Activated CD8-positive, alpha-beta memory T cell treated with anti-CD3 and anti-CD28 coated beads for 1 hour (primary cell): ENCODE measurements at places on chromosomes 1 and 21.

- DNase-seq: no peak
Observed at GRCh38 chr21:37128076-37128475, 55.0 kb downstream of the TTC3 start.

- DNase-seq: no peak
Observed at GRCh38 chr1:62269851-62270495, 49.3 kb downstream of the KANK4 start.

DNA sequence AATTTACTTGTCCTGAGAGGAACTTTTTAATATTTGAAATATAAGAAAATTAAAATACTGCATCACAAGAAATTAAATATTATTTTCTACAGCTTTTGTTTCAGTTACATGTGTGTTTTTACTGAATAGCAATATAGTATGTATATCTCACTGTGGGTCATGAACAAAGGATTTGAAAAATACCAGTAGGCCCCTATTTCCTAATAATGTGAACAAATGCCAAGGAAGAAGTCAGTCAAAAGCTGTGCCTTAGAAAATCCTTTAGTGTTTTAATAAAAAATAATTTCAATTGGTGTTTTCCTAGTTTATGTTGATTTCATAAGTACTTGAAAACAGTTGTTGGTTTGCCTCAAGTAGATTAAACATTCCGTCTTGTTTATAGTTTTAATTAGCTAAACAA, 46.7 kb downstream of the SMYD3 start:
- no peak for DNase-seq

GRCh38 chr1:61568460-61569302, 156.3 kb downstream of the TM2D1 start:
- no peak for DNase-seq

DNA sequence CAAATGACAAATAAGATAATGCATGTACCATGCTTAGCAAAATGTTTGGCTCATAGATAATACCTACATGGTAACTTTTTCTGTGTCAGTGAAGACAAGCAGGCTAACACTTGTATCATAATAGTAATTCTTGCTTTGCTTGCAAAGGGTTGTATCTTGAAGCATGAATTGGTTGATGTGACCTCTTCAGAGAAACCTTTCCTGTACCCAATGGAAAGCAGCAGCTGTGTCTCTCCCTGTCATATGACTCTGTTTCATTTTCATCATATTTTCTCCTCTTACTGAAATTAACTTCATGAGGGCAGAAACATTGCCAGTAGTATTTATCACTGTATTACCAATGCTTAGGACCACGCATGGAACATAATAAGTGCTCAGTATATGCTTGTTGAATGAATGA, 4.4 kb downstream of the SH2D1B start:
- DNase-seq: no peak

- no peak for DNase-seq
Observed at GRCh38 chr1:173285048-173285447, 77.9 kb upstream of the TNFSF4 start.

DNA sequence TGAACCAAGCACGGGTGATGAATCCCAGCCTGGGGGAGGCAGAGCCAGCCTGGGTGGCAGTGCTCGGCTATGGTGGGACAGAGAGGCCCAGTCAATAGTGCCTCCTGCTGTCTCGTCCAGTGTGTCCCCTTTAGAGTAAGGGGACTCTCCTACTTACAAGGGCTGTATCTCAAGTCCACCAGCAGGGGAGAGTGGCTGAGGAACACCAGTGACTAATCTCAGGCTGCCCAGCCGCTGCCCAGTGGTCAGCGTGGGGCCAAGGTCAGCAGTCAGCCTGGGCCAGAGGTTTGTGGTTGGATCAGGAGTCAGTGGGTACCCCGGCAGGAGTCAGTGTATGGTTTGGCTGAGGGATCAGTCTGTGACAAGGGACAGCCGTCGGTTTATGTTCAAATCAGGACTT, 109.2 kb upstream of the RUNX3 start:
- no peak for DNase-seq

DNA sequence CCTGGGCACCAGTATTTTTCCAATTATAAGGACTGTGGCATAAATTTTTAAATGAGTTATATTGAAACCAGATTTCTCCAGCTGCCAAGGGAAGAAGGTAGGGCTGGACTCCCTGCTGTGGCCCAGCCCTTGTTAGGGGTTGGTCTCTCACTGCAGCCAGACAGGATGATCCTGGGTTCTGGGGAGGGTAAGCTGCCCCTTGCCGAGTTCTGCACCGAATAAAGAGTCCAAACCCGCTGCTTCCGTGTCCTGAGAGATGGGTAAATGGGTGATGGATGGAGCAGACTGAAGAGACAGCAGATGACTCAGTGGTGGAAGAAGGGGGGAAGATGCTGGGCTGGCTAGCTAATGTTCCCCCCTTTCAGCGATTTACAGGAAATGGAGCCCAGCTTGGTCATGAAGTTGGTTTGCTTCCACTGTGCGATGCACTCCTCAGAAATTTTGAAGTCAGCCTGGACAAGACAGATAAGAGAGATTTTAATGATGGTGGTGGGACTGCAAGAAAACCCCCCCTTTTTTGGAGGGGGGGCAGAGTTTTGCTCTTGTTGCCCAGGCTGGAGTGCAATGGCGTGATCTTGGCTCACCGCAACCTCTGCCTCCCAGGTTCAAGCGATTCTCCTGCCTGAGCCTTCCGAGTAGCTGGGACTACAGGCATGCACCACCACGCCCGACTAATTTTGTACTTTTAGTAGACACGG, 41.4 kb downstream of the YARS1 start:
- DNase-seq: no peak

GRCh38 chr1:40469327-40469726, 7.8 kb upstream of the ZFP69 start:
- no peak for DNase-seq

DNA sequence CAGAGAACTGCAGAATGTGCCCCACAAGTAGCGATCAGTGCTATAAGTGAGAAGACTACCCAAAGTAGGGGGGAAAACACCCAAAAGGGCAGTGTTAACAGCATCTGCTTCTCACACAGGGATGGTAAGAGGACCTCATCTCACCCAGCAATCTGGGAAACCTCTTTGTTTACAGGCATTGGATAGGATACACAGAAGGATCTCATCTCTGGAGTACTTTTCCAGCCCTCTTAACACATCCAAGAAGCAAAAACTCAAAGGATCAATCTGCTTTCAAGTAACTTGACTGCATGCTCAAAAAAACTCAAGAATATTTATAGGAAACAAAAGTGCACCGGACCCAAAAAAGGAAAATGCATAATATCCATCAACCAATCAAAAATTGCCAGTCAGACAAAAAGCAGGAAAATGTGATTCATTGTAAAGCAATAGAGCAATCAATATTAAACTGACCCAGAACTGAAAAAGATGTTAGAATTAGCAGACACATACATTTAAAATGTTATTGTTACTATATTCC, 311.0 kb upstream of the CXADR start:
- no peak for DNase-seq

- DNase-seq: no peak
Observed at GRCh38 chr1:99748419-99748818, 18.0 kb downstream of the FRRS1 start.

GRCh38 chr1:151713874-151714273, 2.7 kb downstream of the CELF3 start:
- DNase-seq: no peak

DNA sequence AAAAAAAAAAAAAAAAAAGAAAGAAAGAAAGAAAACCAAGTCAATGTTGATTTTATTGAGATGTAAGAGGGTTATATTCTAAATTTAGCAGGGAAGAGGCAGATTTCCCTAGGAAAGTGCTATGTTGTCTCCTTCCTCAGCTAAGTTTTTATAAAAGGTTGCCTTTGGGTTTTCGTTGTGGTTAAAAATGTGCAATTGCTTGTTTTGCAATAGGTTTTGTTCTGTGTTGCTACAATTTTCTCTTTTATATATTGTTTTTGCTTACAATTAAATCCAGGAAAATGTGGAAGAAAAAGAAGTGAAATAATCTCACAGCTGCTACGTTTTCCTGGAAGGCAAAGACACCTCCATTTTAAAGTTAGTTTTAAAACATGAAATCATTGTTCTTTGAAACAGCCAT, 136.7 kb upstream of the C1orf105 start:
- no peak for DNase-seq

- no peak for DNase-seq
Observed at GRCh38 chr1:184755226-184756065, 788 bp upstream of the EDEM3 start.

DNA sequence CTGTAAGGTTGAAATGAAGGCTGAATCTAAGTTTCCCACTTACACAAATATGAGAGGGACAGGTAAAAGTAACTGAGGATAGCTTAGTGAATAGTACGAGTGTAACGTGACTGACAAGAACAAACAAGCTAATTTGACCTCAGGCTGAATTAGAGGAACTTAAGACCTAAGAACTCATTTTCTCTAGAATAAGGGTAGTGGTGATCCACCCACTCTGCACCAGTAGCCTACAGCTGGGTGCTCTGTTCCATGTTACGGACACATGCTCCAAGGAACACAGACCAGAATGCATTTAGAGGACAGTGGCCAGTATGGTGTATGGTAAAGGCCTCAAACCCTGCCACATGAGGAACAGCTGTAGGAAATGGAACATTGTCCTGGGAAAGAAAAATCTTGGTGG, 14.9 kb upstream of the TMEM9 start:
- DNase-seq: no peak

GRCh38 chr1:23809751-23810171, 9.2 kb upstream of the GALE start:
- peak; percentile 60 for DNase-seq

DNA sequence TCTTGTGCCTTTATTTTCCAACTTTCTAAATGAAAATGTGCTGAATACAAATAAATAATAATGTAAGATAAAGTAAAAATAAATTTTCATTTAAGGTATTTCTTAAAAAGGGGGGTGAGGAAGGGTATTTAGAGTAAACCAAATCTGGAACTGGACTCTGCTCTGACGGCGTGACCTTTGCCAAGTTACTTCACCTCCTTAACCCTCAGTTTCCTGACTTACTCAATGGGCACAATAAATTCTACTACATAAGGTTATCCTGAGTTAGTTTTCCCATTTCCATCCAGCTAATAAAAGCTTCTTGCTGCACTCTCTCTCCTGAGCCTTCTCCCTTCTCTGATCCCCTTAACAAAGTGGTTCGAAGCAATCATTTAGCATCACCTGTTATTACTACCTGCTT, 93.9 kb downstream of the NID1 start:
- no peak for DNase-seq

DNA sequence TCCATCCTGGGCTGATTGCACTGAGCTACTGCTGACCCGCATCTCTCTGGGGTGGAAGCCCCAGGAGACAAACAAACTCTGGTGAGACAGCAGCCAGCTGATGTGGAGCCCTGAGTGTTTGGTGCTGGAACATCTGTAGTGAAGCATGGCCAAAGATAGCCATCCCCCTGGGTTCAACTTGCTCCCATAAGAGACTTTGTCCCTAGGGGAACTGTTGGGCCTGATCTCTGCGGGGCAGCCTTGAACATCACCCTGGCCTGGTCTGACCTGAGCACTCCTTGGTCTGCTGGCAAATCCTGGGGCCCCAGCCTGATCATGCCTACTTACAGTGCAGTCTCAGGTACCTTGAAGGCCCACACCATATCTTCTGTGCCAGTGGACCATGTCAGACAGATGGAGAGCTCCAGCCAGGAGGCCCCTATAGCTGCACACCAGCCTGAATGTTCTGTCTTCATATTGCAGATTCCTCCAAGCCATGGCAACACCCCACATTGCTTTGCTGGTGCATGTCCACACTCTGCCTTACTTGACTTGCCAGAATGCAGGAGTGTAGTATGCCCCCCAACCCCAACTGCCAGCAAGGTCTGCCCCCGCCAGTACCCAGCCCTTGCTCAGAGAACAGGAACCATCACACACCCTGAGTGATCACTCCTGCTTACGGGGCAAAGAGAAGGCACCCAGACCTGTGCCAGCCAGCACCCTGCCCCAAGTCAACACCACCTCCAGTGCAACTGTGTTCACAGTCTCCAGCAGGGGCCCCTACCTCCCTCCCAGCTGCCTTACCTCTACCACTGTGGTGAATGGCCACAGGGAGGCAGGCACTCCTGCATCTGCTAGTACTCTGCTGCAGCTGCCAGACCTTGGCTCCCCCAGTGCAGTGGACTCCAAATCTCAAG, 690.5 kb upstream of the NR5A2 start:
- DNase-seq: no peak

DNA sequence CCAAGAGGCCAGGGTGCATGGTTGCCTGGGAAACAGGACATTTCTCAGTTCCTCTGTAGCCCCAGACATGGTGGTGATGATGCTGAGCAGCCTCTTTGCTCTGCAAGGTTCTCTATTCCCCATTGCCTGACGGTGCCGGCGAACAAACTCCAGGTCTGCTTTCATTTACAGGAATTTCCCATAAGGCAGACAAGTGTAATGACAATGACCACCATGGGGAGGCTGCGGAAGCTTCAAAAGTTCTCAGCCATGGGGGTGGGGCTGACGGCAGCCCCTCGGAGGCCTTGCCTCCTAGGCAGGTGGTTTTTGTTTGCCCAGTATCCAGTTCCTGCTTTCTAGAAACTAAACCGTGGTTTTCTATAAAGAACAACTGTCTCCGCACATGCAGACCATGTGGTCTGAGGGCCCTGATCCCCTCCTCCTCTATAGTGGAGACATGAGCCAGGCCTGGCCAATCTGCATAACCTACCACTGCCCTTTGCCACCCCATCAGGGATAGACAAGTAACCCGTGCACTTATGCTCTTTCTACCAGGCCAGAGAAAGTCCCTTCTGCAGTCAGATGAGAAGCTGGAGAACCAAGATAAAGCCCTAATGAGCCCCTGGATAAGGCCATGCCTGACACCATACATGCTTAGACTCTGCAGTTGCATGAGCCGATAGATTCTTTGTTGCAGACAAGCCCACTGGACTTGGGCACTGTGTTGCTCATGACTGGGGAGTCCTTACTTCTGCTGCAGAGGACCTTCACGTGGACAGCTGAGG, 54.1 kb downstream of the LDLRAD2 start:
- no peak for DNase-seq

- no peak for DNase-seq
Observed at GRCh38 chr1:161962091-161962887, 61.4 kb downstream of the OLFML2B start.

- no peak for DNase-seq
Observed at GRCh38 chr1:180888870-180889269, 23.8 kb upstream of the KIAA1614 start.

DNA sequence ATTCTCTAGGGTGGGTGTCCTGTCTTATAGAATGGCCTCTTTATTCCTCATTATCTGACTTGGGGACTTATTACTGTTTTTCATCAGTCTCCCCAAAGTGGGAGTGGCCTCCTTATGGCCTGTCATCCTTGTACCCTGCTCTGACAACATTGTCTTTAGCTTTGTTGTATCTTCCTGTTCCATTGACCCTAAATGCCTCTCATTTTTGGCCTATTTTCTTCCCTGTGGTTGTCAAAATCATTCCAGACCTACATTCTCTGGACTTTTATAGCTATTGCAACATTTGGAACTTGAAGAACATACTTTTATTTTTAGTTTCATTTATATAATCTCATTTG, 9.7 kb downstream of the SFT2D2 start:
- no peak for DNase-seq
